GM19239 (cell line): ENCODE measurements at places on chromosomes 3 and 15.

GRCh38 chr15:33200444-33200843, 5.9 kb upstream of the FMN1 start:
- DNase-seq: no peak

- DNase-seq: no peak
Observed at GRCh38 chr3:66490984-66491383, 9.8 kb downstream of the LRIG1 start.

GRCh38 chr3:107699682-107700081, 176.9 kb downstream of the BBX start:
- no peak for DNase-seq

GRCh38 chr3:31355807-31356206, 176.9 kb upstream of the STT3B start:
- DNase-seq: no peak

DNA sequence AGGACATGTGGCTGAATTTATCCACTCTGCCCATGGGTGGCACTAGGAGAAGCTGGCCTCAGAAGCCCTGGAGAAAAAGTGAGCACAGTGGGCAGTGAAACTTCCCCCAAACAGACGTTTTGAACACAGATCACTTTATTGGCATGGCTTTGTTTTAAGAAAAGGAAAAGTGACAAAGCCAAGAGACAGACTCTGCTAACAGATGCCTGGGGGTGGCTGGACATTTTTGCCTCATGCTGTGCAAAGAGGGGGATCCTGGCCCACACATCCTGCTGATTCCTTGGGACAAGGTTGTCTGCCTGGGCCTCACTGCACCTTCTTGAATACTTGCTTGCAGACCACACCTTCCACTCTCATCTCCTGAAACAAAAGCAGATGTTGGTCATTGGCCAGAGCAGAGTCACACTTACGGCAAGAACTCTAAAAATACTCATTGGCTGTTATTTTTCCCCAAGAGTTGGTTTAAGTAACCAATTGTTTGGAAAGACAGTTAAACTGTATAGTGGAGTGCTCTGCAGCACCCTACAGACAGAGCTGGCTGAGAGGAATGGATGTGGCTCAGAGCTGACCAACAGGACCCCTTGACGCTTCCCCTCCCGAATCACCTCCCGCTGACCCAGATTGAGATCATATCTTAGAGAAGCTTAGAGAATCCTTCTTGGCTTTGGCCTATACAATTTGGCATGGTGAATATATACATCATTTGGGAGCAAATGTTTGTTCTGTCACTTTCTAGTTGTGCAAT, 22.0 kb downstream of the RBP1 start:
- DNase-seq: no peak

DNA sequence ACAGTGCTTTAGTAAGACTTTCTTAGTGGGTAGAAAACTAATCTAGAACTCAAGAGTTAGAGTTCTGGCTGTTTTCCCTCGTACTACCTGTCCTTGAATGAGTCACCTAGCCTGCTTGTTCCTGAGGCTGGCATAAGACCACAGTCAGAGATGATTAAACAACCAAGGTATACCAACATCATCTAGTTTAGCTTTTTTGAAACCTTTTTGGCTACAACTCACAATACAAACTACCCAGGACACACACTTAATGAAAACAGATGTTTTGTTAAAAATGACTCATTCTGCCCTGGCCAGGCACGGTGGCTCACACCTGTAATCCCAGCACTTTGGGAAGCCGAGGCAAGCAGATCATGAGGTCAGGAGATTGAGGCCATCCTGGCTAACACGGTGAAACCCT, 4.6 kb downstream of the MCCC1 start:
- no peak for DNase-seq

- no peak for DNase-seq
Observed at GRCh38 chr15:37079726-37080125, 20.6 kb downstream of the MEIS2 start.

- DNase-seq: no peak
Observed at GRCh38 chr3:170425491-170426239, 7.0 kb downstream of the CLDN11 start.

DNA sequence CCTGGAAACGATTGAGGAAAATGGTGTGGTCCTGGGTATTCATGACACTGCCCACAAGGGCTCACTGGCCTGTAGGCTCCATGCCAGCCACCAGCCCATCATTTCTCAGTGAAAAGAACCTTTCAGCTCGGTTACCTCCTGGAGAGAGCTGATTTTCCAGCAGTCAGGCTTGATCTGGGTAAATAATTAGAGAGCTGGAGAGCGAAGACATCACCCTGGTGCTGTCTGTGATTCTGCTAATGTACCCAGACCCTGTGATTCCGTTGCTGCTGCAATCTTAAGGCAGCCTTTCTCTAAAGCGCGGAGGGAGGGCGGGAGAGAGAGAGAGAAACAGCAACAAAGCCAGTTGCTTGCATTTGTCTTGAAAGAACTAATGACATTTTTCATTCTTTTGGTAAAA, 221.9 kb upstream of the TOPAZ1 start:
- DNase-seq: no peak

- no peak for DNase-seq
Observed at GRCh38 chr15:76483752-76484151, 147.2 kb downstream of the ISL2 start.

GRCh38 chr3:51940648-51941462, 849 bp downstream of the RRP9 start:
- no peak for DNase-seq

GRCh38 chr3:100086401-100086800, 27.9 kb downstream of the FILIP1L start:
- DNase-seq: no peak

- no peak for DNase-seq
Observed at GRCh38 chr15:45149060-45149459, 19.3 kb downstream of the DUOX1 start.

GRCh38 chr15:74377831-74378766, 10.7 kb upstream of the CYP11A1 start:
- no peak for DNase-seq

GRCh38 chr3:141279077-141279967, 47.7 kb downstream of the PXYLP1 start:
- no peak for DNase-seq

- DNase-seq: no peak
Observed at GRCh38 chr15:101669744-101670143, 17.6 kb upstream of the TM2D3 start.

GRCh38 chr15:31452595-31453557, 126.2 kb downstream of the KLF13 start:
- no peak for DNase-seq
